ENCODE measurements at places on chromosomes 3 and 15. TPM values are rescaled to one million over a fixed set of nuclear protein-coding genes. Genes with fewer than 3 reads are reported as not detected.

- no peak overlapping the region for H3K4me3 ChIP-seq
- H3K36me3 ChIP-seq = no peaks in the 10 kb centered on the region
- H3K27me3 ChIP-seq = no peaks in the 10 kb centered on the region
- no peak overlapping the region for H3K27ac ChIP-seq
- no peaks in the 10 kb centered on the region for H3K4me1 ChIP-seq
Measured at GRCh38 chr3:86420990-86421739, 569.8 kb downstream of the VGLL3 start.

The LARP6 gene
- 43.3 TPM for total RNA-seq

DNA sequence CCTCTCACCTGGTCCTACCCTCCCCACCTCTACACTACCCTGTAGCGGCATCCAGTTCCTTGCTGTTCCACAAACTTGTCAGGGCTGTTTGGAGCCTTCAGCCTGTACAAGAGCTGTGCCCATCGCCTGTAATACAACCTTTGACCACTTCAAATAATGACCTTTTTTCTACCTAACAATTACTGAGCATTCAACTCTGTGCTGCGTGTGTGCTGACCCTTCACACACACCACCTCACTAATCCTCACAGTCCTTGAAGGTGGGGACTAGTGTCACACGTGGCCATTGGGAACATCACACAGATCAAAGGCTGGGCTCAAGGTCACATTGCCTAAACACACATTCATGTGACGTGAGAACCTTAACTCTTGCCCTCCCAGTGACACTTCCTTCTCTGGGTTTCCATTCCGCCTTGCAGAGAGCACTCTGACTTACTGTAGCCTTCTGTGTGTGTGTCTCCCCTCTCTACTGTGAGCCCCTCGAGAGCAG, 3.1 kb downstream of the C3orf20 start:
- H3K36me3 ChIP-seq = no peaks in the 10 kb centered on the region
- no peaks in the 10 kb centered on the region for H3K27me3 ChIP-seq
- H3K27ac ChIP-seq = no peak overlapping the region
- no peak for DNase-seq
- no peaks in the 10 kb centered on the region for H3K4me1 ChIP-seq

DNA sequence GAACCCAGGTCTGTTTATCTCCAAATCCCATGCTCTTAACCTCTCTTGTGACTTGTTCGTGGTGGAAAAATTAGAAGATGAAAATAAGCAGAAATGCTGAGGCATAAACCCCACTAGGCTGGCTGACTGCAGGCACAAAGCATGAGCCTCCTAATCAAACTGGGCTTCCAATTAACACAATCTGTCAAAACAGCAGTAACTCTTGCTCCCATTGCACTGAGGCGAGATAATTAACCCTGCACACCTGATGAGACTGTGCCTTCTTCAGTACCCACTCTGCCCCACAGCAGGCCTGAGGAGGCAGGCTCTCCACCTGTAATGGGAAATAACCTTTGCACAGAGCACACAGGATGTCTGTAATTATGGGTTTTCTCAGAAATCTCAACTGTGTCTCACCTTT, 284.4 kb upstream of the WNT5A start:
- H3K36me3 ChIP-seq = no peaks in the 10 kb centered on the region
- no peak overlapping the region for H3K4me3 ChIP-seq
- no peak overlapping the region for H3K27ac ChIP-seq

The KATNBL1 gene
- 93.8 TPM for total RNA-seq

DNA sequence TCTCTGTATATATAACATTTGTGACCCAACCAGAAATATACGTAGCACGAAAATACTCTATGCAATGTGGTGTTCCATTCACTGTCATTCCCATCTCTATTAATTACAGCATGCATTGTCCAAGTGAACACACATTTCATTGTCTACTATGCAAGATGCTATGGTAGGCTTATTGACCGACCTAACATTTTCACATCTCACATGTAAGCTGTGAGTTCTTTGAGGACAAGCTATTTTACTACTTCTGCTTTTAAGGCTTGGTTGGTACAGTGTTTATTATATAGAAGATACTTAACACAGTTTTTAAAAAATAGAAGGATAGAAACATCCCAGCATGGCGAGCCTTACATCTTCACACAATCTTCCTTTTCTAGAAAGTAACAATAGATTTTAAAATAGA, 164.4 kb downstream of the KLHL25 start:
- no peak overlapping the region for H3K27ac ChIP-seq
- no peaks in the 10 kb centered on the region for H3K36me3 ChIP-seq
- H3K27me3 ChIP-seq = no peaks in the 10 kb centered on the region
- H3K4me1 ChIP-seq = peaks cover 29% of the 10 kb centered on the region
- no peak overlapping the region for H3K4me3 ChIP-seq
- no peak for DNase-seq
